Stimulated activated CD4-positive, alpha-beta T cell treated with anti-CD3 and anti-CD28 coated beads, Interleukin-1b, Interleukin-23, amount 100 ng/mL, for 24 hours (primary cell): ENCODE measurements at places on chromosomes 6 and 20.

- no peak for DNase-seq
Observed at GRCh38 chr6:74431873-74432580, 736.0 kb downstream of the CD109 start.

GRCh38 chr20:46375771-46376170 is 30.6 kb downstream of the ELMO2 start:
- DNase-seq = no peak

DNA sequence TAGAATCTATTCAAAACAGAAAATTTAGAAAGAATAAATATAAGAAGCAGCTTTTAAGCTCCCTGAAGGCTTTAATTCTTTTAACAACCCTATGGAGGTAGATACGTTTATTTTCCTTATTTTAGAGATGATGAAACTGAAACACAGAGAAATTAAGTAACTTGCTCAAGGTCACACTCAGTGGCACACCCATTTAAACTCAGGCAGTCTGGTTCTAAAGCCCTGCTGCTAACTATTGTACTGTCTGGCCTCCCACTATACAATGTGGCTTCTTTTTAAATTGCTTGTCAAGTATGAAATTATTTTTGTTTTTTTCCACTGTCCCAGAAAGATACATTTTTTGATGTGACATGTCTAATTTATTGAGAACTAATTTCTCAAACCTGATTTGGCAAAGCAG is 55.7 kb downstream of the FAM217A start:
- no peak for DNase-seq

DNA sequence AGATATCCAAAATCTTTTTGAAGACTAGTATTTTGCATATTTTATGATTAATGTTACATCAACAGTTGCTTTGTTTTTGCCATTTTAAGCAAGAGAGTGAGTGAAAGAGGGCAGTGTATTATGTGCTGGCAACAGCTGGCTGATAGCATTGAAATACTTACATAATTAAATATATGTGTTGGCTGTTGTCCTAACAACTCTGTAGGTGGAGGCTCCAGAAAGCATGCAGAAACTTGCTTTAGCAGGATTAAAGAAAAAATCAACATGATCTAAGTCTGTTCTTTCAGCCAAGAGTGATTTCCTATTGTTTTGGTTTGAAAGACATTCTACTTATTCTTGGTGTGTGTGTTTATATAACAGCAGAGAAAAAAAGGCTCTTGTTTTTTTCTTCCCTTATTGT is 127.5 kb downstream of the CDKAL1 start:
- no peak for DNase-seq

DNA sequence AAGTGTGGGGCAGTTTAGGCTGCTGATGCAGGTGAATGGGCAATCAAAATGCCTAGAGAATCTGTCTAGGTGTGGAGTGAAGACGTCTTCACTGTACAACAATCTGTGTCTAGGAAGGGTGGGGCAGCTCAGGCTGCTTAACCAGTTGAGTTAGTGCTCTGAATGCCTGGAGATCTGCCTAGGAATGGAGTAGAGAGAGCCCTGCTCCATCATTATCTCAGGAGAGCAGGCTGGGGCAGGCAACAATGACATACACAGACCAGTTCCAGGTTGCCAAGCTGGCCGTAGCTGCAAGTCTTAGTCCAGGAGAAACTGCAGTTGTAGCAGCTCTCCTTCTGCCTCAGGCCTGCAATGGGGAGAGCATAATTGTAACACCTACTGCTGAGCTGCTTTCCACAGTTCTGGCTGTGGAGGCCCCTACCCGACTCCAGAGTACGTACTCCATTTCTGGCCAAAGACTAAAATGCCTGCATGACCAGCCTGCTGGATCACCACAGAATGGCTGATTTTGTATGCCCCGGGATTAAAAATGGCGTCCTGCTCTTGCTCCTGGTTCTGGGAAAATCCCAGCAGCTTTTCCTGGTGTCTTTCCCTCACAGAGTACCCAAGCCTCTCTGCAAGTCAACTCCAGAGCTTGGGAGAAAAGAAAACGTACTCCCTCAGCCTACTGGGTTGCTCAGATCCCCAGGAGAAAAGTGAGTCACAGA is 545.4 kb downstream of the ADGRB3 start:
- DNase-seq = no peak

DNA sequence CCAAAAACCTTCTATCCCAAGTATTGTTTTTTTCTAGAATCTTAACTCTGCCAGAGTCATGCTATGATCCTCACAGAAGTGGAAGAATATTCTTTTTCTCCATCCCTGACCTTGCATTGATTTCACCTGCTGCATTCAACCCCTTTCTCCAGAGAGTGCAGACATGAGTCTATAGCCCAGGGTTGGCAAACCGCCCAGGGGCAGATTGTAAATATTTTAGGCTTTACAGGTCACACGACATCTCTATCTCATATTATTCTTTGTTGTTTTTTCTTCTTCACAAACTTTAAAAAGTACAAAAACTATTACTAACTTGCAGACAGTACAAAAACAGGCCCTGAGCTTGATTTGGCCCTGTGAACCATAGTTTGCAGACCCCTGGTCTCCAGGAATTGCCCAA is 112.1 kb upstream of the ASF1A start:
- DNase-seq = no peak

DNA sequence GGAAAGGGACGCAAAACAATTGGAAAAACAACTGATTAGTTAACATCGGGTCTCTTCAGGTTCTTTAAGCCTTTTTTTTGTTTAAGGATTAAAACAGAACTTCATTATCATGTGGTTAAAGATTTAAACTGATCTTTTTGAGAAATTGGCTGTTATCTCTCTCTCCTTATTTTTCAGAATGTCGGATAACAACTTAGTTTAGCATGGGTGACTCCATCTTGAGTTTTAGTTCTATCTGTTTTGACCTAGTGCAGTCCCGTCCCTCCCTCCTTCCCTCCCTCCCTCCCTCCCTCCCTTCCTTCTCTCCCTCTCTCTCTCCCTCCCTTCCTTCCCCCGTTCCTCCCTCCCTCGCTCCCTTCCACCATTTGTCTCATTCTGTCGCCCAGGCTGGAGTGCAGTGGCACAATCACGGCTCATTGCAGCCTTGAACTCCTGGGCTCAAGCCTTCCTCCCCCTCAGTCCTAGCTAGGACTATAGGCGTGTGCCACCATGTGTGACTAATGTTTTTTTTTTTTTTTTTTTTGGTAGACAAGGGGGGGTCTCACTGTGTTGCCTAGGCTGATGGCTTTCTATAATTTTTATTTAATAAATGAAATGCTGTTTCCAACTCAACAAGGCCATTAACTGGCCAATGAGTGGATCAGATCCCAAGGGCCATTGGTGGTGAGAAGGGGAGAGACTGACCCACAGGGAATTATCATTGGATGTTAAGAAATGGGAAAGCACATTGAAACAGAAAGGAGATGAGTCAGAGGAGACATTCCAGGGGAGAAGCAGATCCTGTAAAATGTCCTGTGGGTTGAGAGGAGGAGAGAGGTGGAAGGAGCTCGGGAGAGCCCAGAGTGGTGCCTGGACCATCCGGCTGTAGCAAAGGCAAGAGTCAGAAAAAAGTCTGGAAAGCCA is 13.6 kb downstream of the BAK1 start:
- DNase-seq = no peak
